ENCODE measurements at places on chromosomes 2 and 18. TPM values are rescaled to one million over a fixed set of nuclear protein-coding genes. Genes with fewer than 3 reads are reported as not detected.

DNA sequence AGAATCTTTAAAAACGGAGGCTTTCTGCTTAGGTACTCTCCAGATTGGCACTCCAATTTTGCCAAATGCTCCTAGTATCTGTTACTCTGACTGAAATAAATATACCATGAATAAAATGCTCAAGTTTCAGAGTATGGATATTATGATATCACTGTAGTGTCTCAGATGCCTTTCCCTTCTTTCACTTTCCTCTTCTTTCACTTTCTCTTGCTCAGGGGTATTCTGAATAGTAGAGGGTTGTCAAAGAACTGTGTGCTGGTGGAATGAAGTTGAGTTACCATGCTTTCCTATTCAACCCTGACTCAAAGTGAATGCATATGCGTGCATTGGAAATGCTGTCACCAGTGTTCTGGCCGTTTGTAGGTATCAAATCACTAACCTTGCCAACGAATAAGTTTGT, 1015.2 kb upstream of the FANCL start:
- no peak for DNase-seq

GRCh38 chr2:128026448-128027277, 1.2 kb downstream of the SAP130 start:
- peak; percentile 9 for DNase-seq

- DNase-seq, result no peak
Measured at GRCh38 chr2:173434762-173435569, 80.3 kb downstream of the CDCA7 start.

G6PC2 gene
- total RNA-seq, result not detected

DNA sequence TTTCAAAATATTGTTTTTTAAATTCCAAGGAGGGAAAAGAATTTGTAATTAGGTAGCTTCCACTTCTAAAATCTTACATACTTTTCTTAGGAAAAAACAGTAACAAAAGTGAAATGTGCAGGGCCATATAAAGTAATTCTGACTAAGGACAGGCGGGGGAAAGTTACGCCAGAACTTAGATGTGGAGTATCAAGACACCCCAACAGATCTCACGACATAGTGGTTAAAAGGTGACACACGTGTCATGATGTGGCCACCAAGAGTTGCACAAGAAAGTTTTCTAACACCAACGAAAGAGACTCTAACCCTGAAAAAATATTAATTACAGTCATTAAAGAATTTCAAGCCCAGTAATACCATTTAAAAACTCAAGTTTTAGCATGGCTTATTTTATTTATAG, 51.0 kb downstream of the KIDINS220 start:
- no peak for DNase-seq

DNA sequence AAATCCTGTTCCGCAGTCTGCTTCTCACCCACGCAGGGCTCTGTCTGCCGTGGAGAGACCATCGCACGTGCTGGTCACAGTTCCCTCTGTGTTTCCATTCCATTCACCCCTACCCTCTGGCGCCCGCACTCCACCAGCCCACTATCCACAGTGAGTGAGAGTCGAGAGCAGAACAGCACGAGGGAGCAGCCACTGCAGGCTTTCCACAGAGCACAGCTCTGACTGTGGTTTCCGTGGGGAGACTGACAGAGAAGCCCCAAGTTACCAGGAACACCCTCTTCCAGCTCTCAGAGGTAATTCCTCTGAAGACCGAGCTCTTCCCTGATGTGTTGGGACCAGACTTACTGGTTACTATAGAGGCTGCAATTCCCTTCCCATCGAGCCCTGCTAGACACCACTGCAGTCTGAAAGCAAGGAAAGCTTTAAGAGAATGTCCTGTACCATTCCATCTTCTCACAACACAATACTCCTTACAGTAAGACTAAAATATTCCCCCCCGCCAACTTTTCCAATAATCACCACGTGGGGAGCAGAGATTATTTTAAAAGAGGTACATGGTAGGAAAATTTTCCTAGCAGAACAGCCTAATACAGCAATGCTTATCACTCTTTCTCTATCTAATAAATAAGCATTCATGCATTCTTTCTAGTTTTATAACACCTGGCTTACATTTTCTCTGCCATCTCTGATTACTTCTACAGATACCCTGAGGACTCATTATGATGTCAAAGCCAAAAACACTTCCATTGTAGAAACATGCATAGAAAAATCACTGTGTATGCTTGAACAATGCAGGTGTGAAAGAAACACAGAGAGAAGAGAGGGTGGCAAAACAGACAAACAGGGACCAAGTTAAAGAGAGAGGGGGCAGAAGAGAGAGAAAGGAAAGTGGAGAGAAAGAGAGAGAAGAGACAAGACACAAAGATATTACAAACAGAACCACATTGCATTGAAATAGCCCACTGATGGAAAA, 4.7 kb downstream of the MYT1L start:
- no peak for DNase-seq

DNA sequence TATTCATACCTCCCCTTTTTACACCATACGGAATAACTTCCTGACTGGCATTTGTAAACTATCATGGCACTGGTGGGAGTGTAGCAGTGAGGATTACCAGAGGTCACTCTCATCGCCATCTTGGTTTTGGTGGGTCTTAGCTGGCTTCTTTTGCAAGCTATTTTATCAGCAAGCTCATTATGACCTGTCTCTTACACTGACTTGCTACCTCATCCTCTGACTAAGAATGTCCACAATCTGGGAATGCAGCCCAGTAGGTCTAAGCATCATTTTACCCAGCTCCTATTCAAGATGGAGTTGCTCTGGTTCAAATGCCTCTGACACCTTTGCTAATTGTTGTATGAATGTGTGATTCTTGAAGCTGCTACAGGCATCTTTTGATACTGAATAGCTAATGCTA, 950.8 kb upstream of the SLC39A10 start:
- no peak for DNase-seq

DNA sequence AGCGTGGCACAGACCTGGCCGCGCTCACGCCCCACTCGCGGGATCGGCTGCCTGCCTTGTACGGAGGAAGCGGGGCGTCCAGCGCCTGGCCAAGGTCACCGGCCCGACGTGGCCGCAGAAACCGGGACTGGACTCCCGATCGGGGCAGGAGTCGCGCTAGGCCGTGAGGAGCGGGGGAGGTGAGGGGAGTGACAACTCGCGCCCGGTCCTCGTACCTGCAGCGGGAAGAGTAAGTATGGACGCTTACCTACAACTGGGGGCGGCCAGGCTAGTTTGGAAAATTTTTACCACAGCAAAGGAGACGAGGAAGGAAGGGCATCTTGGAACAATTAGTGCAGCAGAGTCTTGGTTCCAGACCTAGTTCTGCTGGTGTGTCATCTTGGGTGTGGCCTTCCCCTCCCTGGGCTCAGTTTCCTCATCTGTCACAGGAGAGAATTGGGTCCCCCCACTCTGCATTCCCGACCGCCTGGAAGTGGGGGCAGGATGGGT, 693 bp downstream of the UBE2F start:
- DNase-seq, result no peak

TRABD2A gene
- total RNA-seq, result 0.73 TPM

DNA sequence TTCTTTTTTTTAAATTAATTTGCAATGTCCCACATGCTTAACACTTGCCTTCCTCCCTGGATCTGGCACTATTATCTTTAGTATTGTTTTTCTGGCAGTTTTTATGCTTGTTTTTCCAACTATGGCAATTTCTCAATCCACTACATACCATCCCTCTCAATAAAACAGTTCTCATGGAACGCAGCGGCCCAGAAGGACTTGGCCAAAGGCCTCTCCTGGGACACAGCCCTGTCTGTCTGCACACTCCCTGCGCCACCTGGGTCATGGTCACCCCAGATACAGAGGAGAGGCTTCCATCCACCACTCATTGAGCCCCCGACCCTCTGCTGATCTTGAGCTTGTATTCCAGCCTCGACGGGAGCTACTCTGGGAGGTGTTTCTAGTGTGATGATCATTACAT, 91.2 kb downstream of the TWIST2 start:
- no peak for DNase-seq

DNA sequence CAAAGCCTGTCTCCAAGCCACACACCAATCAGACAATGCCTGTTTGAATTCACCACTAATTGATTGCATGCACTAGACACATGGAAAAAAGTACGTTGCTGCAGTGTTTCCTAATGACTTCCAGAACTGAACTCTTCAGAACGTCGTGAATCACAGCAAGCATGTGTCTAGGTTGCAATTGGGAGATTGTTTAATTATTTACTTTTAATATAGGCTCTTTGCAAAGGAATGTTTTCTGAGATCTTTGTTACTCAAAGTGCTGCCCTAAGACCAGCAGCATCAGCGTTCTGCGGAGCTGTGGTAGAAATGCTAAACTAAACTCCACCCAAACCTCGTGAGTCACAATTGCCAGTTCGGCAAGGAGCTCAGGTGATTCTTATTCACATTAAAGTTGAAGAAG, 52.7 kb upstream of the CCDC68 start:
- DNase-seq, result no peak

ANKRD62 gene
- total RNA-seq, result not detected

MAP2 gene
- 1.3 TPM for total RNA-seq

DNA sequence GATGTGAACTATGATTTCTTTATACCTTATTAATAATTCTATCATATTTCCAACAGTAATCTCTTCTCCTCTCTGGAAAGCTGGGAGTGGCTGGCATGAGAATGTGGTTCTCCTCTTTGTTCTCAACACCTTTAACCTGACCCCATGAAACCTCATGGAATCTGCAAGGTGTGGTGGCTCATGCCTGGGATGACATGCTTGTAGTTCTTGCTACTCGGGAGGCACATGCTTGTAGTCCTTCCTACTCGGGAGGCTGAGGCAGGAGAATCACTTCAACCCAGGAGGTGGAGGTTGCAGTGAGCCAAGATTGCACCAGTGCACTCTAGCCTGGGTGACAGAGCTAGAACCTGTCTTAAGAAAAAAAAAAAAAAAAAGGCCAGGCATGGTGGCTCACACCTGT, 10.8 kb upstream of the CDCA7 start:
- DNase-seq, result no peak

DNA sequence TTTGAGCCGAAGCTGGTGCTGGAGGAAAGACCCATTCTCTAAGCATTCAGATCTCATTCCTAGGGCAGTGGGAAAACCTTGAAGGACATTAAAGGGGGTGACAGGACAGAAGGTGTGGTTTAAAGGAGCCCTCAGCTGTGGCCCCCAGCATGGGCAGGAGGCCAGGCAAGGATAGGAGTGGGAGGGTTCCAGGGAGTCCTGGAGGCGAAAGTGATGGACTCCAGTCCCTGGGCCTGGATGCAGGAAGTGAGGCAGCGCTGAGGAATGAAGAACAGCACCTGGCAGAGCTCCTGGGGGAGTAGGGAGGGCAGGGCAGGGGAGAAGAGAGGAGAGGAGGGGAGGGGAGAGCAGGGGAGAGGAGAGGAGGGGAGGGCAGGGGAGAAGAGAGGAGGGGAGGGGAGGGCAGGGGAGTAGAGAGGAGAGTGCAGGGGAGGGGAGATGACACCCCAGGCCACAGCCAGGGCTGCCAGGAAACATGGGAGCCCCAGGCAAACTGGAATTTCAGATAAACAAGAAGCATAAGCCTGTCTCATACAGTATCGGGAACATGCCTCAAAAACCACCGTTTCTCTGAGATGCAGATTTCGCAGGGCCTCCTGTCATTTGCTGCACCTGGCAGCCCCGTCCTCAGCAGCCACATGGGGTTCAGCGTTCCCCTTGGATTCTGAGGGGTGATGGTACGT, 5.7 kb downstream of the RAMP1 start:
- no peak for DNase-seq

GPR45 gene
- total RNA-seq, result not detected

SKA1 gene
- total RNA-seq, result 0.10 TPM

CRYGC gene
- total RNA-seq, result not detected

FSIP2 gene
- total RNA-seq, result under 0.01 TPM

GRCh38 chr2:151102226-151102625, 159.4 kb downstream of the RBM43 start:
- no peak for DNase-seq

DNA sequence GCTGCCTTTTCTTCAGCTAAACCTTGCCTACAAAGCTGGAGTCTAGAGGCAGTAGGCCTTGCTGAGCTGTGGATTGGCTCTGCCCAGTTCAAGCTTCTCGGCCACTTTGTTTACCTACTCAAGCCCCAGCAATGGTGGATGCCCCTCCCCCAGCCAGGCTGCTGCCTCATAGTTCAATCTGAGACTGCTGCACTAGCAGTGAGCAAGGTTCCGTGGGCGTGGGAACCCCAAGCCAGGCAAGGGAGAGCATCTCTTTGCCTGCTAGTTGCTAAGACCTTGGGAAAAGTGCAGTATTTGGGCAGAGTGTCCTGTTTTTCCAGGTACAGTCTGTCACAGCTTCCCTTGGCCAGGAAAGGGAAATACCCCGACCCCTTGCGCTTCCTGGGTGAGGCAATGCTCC, 68.9 kb downstream of the VAPA start:
- no peak for DNase-seq

DNA sequence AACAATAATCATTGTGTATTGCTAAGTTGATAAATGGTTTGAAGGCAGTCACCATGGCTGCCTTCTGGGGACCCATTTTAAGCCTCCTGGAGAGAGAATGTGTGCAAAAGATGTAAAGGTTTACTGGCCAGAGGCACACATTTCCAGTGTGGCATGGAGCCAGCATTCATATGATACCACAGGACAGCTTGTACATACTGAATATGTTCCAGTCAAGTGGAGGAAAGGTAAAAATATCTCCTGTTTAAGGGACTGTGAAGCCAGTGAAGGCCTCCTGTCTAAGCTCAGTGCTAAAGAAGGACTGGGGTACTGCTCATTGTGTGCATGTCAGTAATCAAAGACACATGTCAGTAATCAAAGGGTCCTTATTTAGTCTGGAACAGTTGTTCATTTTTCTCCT, 119.2 kb downstream of the BABAM2 start:
- DNase-seq, result peak; percentile 3

Data from myocyte (in vitro differentiated cells).